ENCODE measurements at places on chromosomes 5 and 9.

DNA sequence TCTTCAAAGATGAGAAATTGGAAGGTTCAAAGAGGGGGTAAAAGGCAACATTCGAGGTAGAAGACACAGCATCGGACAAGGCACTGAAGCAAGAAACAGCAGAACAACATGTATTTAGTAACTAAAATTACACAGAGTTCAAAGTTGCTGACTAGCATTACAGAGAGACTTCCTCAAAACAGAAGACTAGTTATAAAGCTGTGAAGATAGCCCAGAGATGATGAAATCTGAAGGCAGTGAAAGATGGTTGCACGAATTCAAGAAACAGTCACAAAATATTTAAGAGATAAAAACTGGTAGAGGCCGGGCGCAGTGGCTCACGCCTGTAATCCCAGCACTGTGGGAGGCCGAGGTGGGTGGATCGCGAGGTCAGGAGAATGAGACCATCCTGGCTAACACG is 16.3 kb downstream of the MAPKAP1 start:
- no peak for DNase-seq

DNA sequence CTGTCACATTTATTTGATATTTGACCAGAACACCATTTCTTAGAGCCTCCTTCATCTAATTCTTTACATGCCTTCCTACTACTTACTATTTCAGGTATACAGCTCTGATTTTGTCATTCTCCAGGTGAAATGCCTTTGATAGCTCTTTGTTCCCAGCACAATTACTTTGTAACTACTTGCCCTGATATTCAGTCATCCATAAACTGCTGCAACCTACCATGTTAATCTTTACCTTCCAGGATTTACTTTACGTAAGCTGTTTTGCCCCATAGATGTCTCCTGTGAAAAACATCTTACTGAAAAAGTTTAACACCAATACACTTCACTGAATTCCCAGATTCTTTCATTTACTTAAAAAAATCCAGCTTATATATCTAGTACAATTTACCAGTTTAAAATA is 443.8 kb upstream of the CYLC2 start:
- no peak for DNase-seq

- no peak for DNase-seq
Measured at GRCh38 chr5:132424167-132424880, 54.8 kb downstream of the SLC22A5 start.

GRCh38 chr5:167639273-167639672 is 652.2 kb upstream of the WWC1 start:
- no peak for DNase-seq

DNA sequence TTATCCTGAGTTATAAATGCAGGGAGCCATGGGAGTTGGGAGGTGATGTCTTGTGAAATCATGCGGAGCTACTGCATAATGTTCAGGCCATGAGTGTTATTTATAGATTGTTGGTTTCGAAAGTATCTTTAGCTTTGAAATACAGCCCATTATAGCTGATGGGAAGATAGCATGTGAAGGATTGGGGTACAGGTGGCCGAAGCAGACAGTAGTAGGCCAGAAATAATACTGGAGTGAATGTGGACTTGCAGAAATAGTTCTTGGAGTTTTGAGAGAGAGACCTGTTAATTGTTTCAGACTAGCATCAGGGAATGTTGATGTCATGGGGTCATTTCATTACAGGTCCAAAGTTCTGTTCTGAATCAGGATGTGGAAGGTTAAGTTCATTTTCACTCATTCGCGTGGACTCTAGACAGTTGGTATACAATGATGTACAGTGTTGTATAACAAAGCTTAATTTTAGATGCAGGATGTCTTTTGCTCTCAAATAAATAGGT is 3.8 kb downstream of the ATP6V1G1 start:
- no peak for DNase-seq

GRCh38 chr5:143966280-143966679 is 154.3 kb downstream of the HMHB1 start:
- no peak for DNase-seq

- no peak for DNase-seq
Measured at GRCh38 chr5:150710165-150710564, 9.3 kb upstream of the RBM22 start.

DNA sequence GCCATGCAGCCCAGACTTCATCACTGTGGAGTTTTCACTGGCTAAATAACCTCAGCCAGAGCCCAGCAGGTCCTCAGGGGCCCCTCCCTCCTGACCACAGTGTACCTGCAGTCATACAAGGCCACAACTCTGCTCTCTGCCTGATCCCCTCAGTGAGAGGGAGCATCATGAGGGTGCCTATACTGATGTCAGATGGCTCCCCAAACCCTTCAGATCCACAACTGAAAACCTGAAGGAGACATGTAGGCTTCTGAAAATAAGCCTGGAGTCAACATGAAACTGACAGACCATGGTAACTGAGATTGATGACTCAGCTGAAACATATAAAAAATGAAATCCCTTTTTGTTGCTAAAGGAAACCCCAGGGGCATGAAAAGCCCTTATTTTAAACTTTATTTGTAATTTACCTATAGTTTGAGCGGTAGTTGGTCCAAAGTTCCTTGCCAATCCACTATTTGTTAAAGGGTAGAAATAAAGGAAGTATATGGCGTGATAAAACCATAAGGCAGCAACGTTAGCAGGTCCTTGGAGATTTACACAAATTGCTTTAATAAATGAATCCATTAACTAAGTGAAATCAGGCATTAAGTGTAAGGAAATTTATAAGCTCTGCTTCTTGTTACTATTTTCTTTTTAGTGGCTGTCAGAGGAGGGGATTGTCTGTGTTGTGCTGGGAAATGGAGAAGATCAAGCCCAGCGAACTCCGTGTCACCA is 68.3 kb downstream of the FGF1 start:
- no peak for DNase-seq

DNA sequence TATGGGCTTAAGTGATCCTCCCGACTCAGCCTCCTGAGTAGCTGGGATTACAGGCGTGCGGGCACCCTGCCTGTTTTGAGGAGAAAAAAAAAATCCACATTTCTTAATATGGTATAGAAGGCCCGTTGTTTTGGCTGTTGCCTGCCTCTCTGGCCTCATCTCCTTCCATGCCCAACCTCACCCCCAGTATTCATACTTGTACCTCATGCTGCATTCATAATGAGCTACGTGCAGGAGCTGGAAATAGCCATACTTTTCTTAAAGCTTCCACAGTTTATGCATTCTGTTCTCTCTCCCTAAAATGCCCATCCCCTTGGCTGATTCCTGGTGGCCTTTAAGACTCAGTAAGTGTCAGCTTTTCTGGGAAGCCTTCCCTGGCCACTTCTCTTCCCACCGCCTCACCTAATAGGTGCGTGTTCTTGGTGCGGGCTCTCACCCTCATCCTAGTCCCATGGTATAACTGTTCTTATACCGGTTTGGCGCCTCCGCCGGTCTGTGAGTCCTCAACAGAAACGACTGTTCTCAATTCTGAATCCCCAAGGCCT is 2.1 kb upstream of the TPM2 start:
- DNase-seq, result no peak

All from left ventricle myocardium superior (tissue), 1 donor.